Stimulated activated CD4-positive, alpha-beta T cell treated with anti-CD3 and anti-CD28 coated beads, Interleukin-2, amount 100 ng/mL, for 24 hours (primary cell): ENCODE measurements at places on chromosomes 1 and 21.

DNA sequence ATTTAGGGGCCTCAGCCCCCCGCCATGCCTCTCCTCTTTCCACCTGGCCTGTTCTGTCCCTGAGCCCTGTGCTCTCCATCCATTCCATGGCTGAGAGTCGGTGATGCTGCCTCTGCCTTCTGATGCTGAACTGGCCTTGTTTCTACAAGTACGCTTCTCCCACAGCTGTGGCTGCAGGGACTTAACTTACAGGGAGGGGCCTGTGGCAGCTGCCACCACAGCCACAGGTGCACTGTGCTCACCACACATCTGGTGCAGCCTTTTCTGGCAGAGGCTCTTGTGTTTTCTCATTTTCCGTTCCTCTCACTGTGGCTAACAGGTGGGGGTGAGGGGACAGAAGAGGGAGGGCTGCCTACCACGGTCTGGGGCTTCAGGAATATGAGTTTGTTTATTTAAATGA lies 4.2 kb downstream of the FMO1 start:
- DNase-seq, result no peak

GRCh38 chr1:3352299-3352951 lies 102.0 kb upstream of the ARHGEF16 start:
- no peak for DNase-seq

DNA sequence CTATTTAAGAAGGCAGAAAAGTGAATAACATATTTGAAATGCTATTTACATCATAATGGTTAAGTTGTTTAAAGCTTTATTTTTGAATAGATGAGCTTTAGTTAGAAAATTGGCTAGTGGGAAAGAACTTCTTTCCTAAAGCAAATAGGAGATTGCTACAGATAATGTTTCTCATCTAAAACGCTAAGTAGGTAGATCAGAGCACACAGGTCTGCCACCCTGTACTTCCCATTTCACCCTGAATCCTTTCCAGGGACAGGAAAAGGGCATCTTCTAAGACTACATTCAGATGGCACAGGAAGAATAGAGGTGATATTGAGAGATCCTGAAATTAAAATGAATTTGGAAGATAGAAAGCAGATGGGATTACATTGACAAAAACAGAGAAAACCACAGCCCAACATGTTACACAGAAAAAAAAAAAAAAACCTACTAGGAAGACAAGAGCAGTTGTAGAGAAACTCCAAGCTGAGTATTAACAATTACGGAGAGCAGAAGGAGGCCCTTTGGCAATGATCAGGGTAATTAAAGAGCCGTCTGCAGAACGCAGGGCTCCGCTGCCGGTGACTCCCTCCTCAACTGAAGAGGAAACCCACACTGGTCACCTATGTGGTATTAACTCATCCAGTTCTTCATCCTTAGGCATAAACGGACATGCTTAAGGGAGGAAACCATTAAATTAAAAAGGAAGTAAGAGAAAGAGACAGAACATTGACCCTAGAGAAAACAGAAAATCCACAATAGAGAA lies 53.6 kb upstream of the MAP10 start:
- no peak for DNase-seq

DNA sequence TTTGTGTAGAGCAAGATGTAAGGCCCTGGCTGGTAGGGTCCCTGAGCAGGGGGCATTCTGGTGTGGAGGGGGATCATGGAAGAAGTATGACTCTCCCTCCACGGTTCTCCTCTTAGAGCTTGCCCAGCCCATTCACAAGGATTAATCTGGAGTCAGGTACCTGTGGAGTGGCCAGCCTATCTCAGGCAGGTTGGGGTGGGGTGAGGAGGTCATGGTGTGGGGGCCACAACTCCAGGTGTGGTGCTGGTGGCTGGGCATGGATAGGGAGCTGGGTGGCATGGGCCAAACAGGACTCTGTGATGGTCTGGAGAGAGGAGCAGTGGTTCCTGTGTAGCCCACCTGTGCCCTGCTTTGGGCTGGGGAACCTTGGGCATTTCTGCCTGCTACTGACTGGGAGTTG lies 32.3 kb downstream of the TMCC2 start:
- DNase-seq, result no peak

- no peak for DNase-seq
Observed at GRCh38 chr1:42280821-42281220, 54.2 kb downstream of the FOXJ3 start.

DNA sequence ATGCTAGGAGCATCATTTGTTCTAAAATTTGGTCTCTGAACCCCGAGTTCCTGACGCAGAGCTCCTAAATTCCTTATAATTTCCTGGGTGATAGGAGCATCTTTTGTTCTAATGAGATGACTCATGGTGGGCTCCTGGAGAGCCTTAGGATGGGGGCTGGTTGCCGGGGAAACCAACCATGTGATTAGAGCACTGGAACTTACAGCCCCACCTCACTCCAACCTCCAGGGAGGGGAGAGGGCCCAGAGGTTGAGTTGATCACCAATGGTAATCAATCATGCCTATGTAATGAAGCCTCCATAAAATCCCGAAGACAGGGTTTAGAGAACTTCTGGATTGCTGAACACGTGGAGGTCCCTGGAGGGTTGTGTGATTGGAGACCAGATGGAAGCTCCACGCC lies 7.7 kb downstream of the SHISAL2A start:
- no peak for DNase-seq

- DNase-seq, result no peak
Observed at GRCh38 chr1:89310505-89310904, 37.8 kb upstream of the GBP5 start.

- no peak for DNase-seq
Observed at GRCh38 chr21:27372381-27372780, 405.5 kb upstream of the ADAMTS5 start.

DNA sequence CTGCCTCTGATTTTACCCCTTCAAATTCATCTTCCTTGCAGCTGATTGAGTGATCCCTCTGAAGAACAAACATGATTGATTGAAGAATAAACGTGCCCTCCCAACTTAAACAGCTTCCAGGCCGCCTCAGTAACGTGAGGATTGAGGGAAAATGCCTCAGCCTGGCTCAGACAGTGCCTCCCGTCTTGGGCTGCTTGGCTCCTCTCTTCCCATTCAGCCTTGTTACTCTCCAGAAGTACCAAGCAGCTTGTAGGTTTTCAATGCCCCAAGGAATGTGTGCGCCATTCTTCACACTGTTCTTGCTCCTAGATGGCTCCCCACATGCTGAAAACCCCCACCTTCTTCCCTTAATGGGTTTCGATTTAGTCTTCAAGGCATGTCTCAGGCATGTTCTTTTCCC lies 51.8 kb downstream of the ST6GALNAC5 start:
- no peak for DNase-seq

- DNase-seq, result no peak
Observed at GRCh38 chr1:201009962-201010645, 13.4 kb downstream of the KIF21B start.

GRCh38 chr21:26099610-26100219 lies 70.9 kb downstream of the APP start:
- no peak for DNase-seq

DNA sequence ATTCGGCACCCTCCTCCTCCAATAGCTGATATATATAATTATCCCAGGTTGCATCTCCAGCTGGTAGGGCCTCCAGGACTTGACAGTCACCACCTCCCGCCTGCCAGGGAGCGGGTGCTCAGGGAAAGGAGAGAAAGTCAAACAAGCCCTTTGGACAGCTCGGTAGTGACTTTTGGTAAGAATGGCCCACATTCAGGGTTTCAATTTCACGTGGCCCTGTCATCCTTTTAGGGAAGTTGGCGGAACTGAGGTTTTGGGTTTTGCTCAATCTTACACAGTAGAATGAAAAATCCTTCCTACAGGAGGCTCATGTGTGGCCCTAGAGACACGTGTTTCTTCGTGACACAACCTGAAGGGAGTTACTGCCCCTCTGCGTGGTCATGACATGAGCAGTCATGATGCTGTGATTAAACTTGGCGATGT lies 44.2 kb downstream of the CAPN8 start:
- no peak for DNase-seq

GRCh38 chr1:91821126-91821868 lies 64.7 kb downstream of the TGFBR3 start:
- DNase-seq, result no peak

- no peak for DNase-seq
Observed at GRCh38 chr1:232431748-232432147, 198.2 kb downstream of the SIPA1L2 start.

GRCh38 chr21:29105218-29105617 lies 25.2 kb upstream of the MAP3K7CL start:
- no peak for DNase-seq

- no peak for DNase-seq
Observed at GRCh38 chr1:26070963-26071342, 3.5 kb upstream of the TRIM63 start.

GRCh38 chr1:183283286-183283685 lies 97.2 kb downstream of the LAMC2 start:
- no peak for DNase-seq

GRCh38 chr1:5586629-5587028 lies 405.6 kb downstream of the NPHP4 start:
- no peak for DNase-seq

GRCh38 chr1:107272321-107272720 lies 131.5 kb downstream of the NTNG1 start:
- DNase-seq, result no peak

DNA sequence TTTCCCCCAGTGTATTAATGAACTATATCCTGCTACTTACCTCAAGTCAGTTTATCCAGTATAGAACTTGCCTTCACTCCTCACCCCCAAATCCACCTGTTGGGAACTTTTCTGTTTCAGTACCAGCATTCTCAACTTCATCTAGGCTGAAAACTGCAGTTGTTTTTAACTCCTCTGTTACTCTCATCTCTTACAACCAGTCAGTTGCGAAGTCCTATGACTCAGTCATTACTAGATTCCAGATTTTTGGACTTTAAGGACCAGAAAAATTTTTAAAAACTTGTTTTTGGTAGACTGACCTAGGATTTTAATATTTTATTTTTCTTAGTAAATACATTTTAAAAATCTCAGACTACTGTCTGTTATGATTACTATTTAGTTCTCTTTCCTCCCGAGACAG lies 8.1 kb downstream of the GNAI3 start:
- no peak for DNase-seq

GRCh38 chr1:2543543-2544092 lies 12.6 kb upstream of the TNFRSF14 start:
- DNase-seq, result no peak

DNA sequence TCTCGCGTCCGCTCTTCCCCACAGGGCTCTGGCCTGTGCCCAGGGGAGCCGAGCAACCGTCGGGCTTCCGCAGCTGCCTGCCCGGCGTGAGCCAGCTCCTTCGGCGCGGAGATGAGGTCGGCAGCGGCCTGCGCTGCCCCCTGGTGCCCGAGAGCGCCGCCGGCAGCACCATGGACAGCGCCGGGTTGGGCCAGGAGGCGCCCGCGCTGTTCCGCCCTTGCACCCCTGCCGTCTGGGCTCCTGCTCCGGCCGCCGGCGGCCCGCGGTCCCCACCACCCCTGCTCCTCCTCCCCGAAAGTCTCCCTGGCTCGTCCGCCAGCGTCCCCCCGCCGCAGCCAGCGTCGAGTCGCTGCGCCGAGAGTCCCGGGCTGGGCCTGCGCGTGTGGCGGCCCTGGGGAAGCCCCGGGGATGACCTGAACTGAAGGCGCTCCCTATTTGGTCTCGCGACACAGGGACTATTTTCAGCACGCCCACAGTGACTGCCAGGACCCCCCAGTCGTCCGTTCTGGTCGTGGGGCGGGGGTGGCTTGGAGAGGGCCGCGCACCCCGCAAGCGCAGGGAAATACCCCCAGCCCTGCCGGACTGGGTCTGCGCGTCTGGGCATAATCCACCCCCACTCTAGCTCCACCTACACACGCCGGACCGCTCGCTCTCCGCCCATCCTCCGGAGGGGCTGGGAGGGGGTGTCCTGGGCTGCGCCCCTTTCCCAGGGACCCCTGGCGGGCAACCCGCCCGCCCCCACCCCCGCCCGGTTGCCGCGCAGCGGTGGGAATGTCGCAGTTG lies 1.3 kb downstream of the HES3 start:
- DNase-seq, result peak; percentile 84

DNA sequence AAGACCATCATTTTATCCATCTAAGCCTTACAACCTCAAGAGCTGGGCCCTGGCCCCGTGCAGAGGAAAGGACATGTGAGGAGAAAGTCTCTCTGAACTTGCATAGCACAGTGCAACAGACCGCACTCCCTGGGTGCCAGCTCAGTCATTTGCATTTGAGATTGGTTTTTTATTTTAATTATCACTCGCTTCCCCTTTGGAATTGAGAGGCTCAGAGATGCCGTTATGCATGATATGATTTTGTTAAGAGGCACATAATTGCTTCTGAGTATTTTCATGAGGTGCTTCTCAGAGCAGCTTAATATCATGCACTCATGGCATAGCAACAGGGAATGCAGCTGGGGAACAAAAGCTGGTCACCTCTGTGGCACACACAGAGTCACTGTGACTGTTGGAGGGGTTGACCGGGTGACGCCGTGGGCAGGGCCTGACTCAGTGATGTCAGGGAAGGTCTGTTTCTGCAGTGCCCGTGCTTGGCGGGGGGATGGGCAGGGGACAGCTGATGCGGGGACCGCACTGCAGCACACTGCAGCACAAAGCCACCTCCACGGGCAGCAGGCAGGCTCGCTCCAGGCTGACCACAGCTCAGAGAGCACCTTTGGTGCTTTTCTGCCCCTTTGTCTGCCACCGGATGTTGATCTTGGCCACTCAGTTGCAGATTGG lies 43.2 kb upstream of the VAMP3 start:
- no peak for DNase-seq

DNA sequence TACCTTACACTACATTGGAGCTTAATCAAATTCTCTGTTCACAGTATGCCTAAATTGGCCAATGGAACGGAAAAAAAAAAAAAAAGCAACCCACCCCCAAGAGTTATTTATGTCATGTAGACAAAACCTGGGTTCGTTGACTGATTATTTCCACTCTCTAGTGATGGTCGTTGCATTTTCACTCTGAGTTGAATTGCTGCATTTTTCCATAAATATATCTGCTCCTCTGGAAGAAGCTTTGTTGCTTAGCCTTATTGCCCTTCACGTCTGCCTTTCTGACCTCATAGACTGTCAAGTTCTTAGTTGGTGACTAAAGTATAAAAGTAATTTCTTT lies 90.2 kb upstream of the RUNX1 start:
- no peak for DNase-seq

GRCh38 chr1:248847181-248847955 lies 9.3 kb downstream of the ZNF672 start:
- DNase-seq, result no peak

DNA sequence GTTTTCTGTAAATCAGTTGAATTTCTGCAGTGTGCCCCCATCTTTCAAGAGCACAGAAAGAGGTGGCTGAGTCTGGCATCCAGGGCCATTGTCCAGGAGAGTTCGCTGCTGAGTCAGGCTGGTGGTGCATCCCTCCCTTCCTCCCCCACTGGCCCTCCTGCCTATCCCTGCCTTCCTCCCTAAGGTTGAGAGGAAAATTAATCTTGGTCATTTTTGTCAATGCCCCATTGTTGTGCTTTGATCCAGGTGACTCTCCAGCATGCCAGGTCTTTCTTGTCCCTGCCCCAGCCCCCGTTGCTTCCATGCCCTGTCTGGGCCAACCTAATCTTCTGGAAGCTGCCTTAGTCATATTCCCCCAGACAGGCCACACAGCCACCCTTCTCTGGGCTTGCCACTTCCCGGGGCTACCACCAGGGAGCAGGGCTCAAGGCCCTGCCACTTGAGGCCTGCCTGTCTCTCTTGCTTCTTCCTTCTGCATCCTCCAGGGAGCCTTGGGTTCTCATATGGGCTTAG lies 26.6 kb downstream of the PROK1 start:
- no peak for DNase-seq
